ENCODE measurements at places on chromosomes 3 and 15.

GRCh38 chr3:190680691-190681090 lies 166.8 kb downstream of the IL1RAP start:
- DNase-seq, result no peak

- DNase-seq, result no peak
Measured at GRCh38 chr3:100781301-100781700, 72.0 kb downstream of the TFG start.

GRCh38 chr15:66662522-66662921 lies 39.5 kb upstream of the SMAD6 start:
- DNase-seq, result no peak

GRCh38 chr3:32903953-32904352 lies 47.5 kb upstream of the CCR4 start:
- DNase-seq, result no peak

- no peak for DNase-seq
Measured at GRCh38 chr3:4821338-4821737, 157.9 kb upstream of the BHLHE40 start.

- no peak for DNase-seq
Measured at GRCh38 chr3:118675305-118675704, 359.3 kb downstream of the IGSF11 start.

DNA sequence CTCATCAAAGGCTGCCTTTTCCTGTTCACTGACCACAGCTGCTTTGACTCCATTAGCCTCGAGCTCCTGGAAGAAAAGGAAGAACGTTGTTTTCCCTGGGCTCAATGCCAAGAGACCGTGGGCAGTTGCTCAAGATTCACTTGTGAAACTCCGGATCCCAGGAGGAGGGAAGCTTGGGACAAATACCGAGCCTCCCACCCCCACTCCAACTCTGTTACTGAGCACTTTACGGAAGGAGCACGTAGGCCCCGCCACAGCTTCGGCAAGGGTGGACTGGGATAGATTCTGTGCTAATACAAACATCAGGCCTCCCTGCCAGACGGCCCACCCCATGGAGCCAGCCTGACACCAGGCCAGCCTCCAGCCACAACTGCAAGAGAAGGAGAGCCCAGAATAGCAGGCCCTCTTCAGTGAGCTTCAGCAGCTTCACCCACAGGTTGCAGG lies 10.8 kb upstream of the FANCD2 start:
- DNase-seq, result peak; percentile 99

DNA sequence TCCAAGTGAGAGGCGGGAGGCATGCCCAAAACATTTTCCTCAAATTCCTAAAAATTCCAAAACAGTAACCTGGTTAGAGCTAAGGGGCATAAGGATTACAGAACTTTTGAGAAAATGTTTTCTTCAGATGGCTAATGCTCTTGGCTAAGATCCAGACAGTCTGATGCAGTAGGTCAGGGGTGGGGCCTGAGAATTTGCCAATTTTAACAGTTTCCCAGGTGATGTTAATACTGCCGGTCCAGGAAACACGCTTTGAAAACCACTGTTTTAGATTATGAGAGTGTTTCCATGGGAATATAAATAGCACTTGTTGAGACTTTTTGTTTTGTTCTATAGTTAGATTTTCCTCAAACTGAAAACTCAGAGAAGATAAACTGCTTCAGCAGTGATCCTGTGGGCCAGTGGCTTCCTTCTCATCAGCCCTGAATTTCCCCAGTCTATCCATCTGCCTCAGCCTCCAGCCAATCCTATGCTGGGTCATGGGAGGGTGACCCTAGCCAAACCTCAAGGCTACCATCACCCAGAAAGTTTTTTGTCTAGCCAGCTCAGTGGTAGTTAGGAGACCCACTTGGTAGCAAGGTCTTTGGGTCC lies 71.6 kb upstream of the ACP3 start:
- DNase-seq, result peak; percentile 52

- no peak for DNase-seq
Measured at GRCh38 chr15:69508659-69509058, 56.0 kb downstream of the RPLP1 start.

DNA sequence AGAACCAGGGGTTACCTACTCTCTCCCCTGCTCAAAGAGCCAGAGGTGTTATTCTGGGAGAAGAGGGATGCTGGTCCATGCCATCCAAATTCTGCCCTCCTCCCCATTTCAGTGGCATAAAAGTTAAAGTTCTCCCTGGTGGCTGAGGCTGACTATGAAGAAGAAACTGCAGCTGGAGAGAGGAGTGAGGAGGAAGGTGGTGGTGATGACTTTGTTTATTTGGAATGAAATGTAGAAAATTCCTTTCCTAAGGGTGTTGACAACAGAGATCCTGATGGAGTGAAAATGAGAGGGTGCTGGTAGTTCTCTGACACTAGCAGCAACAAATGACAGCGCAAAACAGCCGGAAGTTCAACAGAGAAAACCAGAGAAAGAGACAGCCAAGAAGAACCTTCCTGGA lies 100.4 kb downstream of the PCCB start:
- DNase-seq, result peak; percentile 82

DNA sequence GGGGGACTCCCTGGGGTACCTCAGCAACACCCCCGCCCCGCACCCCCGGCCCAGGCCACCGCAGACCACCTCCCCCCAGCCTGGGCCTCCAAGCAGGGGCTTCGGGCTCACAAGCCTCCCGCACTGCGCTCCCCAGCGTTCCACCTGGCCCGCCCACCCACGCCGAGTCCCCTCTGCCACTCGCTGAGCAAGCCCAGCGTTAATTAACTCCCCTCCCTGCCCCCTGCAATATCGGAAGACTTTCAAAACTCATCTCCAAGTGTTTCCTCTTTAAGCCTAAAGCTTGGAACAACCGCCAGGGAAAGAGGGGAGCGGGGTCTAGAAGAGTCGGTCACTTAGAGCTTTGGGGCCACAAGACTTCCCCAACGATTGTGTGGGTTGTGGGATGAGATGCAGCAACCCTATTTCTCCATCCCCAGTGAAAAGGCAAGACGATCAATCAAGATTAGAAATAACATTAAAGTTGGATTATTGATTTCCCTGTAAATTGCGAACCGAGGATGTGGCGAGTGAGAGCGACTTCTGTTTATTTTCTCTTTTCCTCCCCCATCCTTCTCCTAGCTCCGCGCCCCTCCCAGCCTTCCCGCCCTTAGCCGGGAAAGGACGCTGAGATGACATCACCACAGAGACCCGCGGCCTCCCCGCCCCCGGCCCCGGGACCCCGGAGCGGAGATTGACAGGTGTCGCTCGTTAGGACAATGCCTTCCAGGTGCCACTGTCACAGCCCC lies 30.2 kb downstream of the NR2F2 start:
- DNase-seq, result no peak

DNA sequence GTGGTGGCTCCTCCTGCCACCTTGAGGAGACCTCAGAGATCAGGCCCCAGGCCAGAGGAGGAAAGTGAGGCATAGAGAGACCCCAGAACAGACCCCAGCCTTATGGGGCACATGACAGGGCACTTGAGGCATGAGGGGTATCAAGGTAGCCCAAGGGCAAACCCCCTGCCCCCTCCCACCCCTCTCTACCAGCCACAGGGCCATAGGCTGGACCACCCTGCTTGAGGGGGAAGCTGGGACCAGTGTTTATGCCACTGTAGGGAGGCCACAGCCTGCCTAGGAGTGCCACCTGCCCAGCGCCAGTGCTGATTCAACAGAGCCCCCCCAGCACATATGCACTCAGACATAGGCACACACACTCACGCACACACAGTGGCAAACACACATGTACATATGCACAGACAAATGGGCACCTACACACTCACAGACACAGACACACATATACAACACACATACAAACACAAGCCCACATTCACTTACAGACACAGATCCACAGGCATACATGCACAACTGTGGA lies 10.3 kb downstream of the MYL3 start:
- no peak for DNase-seq

DNA sequence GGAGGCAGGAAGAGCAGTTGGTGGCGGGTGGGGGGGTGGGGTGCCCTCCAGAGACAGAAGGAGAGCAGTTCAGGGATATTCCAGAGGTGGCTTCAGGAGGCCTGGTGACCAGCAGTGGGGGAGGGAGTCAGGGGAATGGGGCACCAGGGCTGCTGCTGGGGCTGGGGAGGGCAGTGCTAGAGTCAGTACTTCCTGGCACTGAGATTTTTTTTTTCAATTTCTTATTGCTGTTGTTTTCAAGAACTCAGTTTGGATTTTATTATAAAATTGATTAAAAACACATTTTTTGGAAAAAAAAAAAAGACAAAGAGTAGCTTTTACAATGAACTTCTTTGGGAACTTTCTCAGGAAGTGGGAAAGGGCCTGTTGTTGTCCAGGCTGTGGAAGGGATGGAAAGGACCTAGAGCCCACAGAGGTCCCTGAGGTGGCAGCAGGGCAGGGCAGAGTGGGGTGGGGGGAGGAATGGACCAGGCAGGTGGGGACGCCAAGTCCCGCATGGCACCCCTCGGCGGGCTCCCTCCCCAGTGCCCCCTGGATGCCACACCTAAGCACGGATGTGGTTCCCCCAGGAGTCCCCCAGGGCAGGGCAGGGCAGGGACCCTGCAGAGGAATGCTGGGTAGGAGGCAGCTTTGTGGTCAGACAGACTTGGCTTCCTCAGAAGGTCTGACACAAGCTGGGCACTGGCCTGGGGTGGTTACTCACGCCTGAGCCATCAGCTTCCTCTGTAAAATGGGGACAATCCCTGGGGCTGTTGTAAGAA lies 8.5 kb upstream of the ANPEP start:
- peak; percentile 80 for DNase-seq

DNA sequence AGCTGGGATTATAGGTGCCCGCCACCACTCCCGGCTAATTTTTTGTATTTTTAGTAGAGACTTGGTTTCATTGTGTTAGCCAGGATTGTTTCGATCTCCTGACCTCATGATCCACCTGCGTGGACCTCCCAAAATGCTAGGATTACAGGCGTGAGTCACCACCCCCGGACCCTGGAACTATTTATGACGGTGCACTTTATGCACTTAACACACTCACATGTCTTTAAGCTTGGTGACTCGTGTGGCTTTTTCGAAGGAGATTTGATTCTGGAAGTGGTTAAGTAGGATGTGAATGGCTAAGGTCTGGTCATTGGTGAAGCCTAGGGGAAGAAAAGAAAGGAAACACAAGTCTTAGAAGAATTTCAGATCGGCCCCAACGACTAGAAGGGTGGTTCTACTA lies 20.3 kb downstream of the BBS4 start:
- no peak for DNase-seq

- peak; percentile 39 for DNase-seq
Measured at GRCh38 chr3:130699765-130700164, 46.9 kb downstream of the PIK3R4 start.

DNA sequence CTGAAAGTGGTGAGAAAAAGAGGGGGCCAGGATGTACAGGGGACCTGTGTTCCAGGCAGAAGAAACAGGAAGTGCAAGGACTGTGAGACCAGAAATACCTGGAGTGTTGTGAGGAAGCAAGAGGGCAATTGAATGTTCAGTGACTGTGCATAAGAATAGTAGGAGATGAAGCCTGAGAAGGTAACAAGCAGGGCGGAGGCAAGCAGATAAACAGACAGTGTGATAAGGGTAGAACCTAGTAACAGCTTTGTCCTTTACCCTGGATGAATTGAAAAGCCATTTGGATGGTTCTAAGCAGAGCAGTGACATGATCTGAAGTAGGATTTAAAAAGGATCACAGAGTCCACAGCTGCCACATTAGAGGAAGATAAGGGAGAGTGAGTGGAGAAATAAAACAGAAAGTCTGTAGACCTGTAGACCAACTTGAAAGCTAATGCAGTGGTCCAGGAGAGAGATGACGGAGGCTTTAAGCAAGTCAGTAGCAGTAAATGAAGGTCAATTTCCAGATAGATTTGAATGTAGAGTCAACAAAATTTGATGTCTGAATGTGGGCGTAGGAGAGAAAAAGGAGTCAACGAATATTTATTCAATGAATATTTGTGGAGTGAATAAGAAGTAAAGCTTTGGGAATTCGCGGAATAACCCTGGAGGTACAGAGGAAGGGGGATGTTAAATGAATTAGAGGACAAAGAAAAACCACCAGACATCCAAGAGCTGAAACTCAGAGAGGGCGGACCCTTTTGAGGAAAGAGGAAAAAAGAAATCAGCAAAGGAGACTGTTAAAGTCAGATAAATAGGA lies 4.2 kb upstream of the PLOD2 start:
- DNase-seq, result peak; percentile 82

- no peak for DNase-seq
Measured at GRCh38 chr3:177182352-177182751, 14.9 kb downstream of the TBL1XR1 start.

- no peak for DNase-seq
Measured at GRCh38 chr3:48305396-48305795, 28.1 kb downstream of the SPINK8 start.

DNA sequence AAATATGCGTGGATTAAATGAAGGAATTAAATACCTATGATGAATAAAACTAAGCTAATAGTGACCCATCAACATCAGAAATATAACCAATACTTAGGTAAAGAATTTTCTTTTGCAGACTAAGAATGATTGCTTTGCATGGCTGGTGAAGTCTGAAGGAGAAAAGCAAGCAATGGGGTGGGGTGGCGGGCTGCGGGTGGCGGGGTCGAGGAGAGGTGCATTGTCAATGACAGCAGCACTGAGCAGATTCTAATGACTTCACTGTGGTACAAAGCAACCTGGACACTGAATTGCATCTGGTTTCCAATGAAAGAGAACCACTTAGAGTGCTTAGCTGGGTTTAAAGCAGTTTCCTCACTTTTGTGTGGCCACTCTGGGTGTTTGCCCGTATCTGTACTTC lies 171.5 kb upstream of the IL12A start:
- DNase-seq, result no peak

DNA sequence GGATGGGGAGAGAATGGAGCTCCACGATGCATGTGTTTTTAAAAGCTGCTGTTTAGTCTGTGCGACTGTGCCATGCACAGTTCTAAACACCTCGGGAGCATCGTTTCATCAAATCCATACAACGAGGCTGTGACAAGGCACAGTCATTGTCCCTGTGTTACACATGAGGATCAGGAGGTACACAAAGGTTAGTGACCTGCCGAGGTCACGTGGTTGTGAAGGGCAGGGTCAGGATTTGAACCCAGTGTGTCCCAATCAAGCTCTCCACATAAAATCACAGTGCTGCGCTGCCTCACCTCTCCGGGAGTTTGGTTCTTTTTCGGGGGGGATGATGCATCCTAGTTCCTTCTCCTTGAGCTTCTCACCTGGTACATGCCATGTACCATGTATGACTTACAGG lies 18.7 kb upstream of the KIF23 start:
- DNase-seq, result no peak

GRCh38 chr3:133825969-133826727 lies 20.5 kb downstream of the SRPRB start:
- DNase-seq, result no peak
